ENCODE measurements at places on chromosomes 6 and 20.

GRCh38 chr20:59774921-59775686, 158.3 kb downstream of the SYCP2 start:
- no peak for DNase-seq

DNA sequence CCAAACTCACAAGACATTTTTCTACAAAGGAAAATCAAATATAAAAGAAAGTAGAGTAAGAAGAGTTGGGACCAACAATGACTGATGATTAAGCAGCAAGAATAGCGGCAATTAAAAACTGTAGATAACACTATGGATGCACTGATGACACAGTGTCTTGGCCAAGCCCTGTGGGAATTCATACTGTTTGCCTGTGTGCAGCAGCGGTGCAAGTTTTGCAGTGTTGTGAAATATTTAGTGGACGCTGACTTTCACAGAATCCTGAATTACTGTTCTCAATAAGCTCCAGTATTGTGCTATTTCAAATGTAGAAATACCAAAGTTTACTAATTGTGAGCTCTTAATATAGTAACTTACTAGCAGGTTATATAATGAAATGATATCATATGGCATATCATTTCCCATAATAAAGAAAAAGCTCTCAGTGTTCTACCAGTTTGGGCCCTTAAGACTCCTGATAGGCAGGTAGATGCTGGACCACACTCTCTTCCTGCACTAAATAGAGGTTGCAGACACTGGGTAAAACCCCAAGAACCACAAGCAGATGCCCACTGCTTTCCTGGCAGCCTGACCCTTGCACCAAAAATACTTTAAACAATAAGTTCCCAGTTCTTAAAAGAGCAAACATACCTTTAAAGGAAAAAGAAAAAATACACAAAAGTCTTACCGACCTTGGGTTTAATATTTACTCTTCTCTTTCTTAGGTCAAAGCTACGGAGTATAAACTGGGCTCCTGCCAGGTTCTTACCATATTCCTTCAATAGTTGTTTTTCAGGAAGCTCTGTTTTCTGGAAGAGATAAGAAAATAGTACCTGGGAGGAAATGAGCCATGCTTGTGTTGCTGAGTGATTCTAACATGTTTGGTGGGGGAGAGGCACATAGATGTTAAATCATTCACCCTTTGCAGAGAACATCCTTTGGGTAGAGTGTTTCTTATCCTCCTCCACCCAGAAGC, 41.6 kb downstream of the ANKEF1 start:
- DNase-seq = no peak

DNA sequence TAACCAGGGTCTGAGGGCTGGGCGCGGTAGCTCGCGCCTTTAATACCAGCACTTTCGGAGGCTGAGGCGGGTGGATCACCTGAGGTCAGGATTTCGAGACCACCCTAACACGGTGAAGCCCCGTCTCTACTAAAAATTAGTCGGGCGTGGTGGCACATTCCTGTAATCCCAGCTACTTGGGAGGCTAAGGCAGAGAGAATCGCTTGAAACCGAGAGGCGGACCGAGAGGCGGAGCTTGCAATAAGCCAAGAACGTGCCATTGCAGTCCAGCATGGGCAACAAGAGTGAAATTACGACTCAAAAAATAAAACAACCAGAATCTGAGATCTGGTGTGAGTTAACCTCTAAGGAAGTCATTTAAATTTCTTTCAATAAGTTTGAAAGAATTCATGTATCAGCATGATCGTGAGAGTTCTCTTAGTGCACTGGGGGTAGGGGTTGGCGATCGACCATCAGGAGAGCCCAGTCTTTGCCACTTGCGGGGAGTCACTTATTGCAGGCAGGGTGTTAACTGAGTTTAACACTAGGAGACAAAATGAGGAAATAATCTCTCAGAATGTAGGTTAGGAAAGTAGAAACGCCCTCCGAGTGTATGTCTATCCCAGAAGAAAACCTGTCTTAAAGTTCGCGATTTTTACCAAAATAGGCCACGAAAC, 206.5 kb upstream of the ZNF184 start:
- DNase-seq = no peak

- no peak for DNase-seq
Observed at GRCh38 chr6:170021579-170021978, 269.3 kb downstream of the DLL1 start.

GRCh38 chr20:19784511-19785172, 26.6 kb downstream of the RIN2 start:
- peak; percentile 83 for DNase-seq

- DNase-seq = peak; percentile 48
Observed at GRCh38 chr20:51979226-51979625, 176.9 kb upstream of the SALL4 start.

GRCh38 chr6:6806844-6807518, 218.5 kb downstream of the LY86 start:
- no peak for DNase-seq

DNA sequence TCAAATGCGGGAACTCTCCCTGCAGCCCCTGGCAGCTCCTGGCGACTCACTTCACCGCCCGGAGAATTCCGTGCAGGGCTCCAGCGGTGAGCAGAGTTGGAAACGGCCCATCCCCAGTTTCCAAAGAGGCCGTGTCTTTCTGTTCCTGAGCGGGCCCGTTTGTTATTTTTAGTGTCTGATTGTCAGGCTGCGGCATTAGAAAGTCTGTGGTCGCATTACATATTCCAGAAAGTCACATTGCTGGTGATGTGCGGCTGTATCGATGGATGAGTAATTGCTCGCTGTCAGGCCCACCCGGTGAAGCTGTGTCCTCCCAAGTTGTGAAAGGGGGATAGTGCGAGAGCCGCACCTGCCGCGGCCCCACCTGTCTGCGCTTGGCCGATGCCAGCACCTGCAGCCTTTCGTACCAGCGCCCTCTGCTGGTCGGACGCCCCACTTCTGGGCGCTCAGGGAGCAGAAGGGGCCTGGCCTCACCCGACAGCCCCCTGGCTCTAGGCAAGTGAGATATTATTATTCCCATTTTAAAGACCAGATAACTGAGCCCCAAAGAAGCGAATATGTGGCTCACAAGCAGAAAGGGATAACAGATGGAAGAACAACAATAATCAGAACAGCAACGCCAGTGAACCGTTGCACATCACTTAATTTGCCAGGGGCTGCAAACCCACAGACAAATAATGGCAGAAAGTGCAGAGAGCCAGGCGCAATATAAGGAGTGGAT, 244.9 kb downstream of the TSHZ2 start:
- peak; percentile 55 for DNase-seq

GRCh38 chr6:99334526-99335127, 14.8 kb downstream of the FAXC start:
- DNase-seq = peak; percentile 56

DNA sequence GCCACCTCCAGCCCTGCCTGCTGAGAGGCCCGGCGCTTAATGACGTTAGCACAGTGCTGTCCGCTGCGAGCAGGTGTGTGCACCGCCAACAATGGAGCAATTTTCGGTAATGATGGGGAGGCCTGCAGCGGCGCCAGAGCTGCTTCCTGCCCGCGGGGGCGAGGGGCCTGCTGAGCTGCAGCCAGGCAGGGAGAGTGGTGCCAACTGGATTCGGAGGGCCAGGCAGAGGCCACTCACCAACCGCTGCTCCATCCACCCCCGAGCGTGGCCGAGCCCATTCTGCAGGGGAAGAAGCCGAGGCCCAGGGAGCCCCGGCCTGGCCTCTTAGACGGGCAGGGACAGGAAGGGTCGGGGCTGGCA, 9.6 kb downstream of the HRH3 start:
- DNase-seq = no peak

DNA sequence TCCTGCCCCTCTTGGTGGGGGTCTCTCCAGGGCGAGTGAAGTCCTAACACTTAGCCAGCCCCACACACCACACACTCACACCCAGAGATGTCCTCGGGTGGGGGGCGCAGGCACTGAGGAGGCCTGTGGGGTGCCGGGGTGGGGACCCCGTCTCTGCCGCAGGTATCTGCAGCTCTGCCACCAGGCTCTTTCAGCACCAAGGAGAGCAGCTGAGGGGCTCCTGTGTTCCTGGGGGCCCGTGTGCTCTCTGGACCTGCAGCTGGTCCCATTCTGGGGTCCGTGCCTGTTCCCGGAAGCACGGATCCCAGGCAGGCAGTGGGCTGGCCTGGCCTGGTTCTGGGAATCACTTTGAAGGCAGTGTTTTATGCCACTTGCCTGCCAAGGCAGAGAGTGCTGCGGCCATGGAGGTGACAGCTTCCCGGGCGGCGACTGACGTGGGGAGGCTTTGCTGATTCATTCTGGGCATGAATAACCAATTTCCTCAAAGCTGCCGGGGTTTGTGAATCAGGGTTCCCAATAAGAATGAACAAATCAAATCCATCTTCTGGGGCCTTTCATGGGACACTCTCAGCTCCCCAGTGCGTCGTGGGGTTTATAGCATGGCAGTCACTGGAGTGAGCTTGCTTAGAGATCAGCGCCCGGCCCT, 54.4 kb upstream of the SLCO4A1 start:
- peak; percentile 5 for DNase-seq

DNA sequence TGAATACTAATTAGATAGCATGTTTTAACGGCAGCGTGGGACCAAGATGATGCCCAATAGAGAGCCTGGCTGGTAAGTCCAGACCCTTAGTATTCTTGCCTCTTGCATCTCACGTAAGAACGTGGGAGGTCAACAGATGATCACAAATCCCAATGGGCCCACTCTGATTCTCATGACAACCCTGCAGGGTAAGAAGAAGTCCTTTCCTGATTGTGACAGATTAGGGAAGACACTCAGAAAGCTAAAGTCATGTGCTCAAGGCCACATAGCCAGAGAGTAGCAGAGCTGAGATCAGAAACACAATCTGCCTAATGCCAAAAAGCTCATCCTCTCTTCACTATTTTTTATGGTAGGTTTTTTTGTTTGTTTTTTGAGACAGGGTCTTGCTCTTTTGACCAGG, 103.8 kb downstream of the RALGAPA2 start:
- no peak for DNase-seq

GRCh38 chr20:9884061-9884460, 45.2 kb upstream of the PAK5 start:
- no peak for DNase-seq

DNA sequence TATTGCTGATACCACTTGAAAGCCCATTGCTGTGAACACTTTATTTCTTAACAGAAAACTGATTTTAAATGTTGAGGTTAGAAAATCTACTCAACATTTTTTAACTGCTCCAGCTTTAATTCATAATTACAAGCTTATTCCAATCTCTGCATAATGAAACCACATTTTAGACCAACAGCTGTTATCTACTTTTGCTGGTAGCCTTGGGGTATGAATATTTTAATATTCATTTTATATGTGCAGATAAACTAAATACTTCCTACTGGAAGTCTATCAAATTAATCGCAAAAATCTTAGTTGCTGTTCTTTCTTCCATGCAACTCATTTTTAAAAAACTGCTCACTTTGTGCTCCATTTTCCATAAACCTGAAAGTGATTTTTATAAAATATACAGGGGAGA, 189.3 kb upstream of the SLC35B3 start:
- DNase-seq = no peak

GRCh38 chr6:25050356-25050755, 114.6 kb upstream of the RIPOR2 start:
- DNase-seq = peak; percentile 92

GRCh38 chr20:56554869-56555268, 21.8 kb downstream of the FAM209B start:
- DNase-seq = peak; percentile 98

DNA sequence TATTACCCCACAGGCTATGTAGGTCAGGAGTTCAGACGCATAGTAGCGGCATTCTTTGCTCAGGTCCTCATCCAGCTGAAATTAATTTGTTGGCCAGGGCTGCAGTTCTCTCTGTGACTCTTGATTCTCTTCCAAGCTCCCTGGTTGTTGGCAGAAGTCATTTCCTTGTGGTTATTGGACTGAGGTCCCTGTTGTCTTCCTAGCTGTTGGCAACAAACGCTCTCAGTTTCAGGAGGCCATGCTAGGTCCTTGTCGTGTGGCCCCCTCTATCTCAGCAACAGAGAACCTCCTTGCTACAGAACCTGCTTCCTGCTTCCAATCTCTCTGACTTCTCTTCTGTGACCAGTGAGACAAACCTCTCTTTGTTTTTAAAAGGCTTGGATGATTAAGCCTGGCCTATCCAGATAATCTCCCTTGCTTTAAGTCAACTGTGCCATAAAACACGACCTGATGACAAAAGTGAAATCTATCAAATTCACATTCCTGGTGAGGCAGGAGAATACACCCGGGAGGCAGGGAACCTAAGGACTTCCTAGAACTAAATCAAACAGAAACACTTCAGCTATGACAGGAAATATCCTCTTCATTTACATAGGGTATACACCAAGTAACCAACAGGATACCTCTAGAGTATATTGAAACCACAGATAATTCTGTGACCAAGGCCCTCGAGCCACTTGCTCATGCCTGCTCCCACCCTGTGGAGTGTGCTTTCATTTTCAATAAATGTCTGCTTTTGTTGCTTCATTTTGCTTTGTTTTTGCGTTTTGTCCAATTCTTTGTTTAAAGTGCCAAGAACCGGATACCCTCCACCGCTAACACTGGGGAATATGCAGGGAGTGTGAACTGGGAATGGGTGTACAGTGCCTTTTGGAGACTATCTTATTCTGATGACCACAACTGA, 196.0 kb downstream of the BTBD3 start:
- DNase-seq = peak; percentile 95

- DNase-seq = peak; percentile 56
Observed at GRCh38 chr6:5315881-5316280, 54.6 kb downstream of the FARS2 start.

GRCh38 chr6:47780510-47781356, 1.1 kb upstream of the OPN5 start:
- DNase-seq = peak; percentile 64

GRCh38 chr6:107822176-107823046, 1.7 kb downstream of the SCML4 start:
- DNase-seq = no peak

DNA sequence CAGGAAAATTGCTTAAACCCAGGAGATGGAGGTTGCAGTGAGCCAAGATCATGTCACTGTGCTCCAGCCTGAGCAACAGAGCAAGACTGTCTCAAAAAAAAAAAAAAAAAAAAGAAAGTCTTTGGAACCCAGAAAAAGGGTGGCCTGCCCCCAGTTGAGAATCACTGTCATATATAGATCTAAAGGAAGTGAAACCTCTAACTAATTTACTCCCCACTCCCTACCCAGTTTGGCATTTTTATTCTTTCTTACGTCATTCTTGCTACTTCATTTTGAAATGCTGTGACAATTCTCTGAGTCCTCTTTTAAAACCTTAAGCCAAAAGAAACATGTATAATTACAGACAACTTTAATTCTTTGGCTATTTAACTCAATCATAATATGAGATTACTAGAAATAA, 254.8 kb downstream of the CDC5L start:
- no peak for DNase-seq
